NCI-H1436 treated with DMSO at 0.1 percent for 48 hours (cell line): ENCODE measurements at places on chromosomes 2 and 18.

DNA sequence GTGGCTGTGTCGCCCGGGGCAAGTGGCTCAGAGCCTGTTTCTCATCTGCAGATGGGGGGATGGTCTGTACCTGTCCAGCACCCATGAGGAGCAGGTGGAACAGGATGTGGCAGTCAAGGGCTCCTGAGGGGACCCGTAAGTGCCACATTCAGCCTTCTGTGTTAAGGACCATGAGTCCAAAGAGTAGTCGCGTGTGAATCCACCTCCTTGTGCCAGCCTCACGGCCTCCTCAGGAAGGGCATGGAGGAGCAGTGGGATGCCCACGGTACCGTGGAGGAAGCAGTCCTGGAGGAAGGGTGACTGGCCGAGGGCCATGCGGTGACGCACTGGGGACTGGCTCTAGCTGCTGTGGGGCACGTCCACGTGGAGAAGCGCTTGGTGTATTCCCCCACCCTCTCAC is 61.1 kb downstream of the ODC1 start:
- no peak for DNase-seq

- no peak for DNase-seq
Measured at GRCh38 chr2:147614471-147614870, 230.4 kb upstream of the ACVR2A start.

DNA sequence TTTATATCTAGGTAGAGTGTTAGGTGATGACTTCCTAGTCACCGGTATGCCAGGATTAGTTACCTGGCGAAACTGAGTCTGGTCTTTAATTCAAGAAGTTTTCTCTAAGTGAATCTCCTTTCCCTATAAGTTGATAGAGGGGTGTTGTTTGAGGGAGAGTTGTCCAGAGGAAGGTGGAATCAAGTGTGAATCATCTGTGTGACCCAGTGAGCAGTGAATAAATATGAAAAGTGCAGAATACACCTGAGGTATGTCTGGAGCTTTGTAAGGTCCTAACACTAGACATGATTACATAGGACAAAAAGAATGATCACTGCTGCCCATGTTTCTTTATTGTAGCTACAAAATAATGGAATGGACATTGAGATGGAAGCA is 11.2 kb downstream of the POU3F3 start:
- no peak for DNase-seq

DNA sequence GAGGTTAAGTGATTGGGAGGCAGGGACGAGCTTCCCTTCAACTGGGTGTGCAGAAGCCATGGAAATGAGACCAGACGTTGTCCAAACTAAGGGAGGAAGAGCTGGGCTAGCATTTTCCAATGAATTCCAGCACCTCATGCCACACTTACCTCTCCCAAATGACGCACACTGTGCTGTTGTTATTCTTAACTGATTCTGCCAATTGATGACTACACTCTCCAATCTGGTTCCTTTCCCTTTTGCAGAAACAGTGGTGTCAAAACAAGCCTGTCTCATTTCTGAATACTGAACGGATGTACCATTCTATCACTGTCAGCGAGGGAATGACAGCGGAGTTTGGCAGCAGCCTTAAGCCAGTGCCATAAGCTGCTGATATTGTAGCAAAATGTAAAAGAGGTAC is 380.5 kb upstream of the HNRNPA3 start:
- DNase-seq = no peak

GRCh38 chr18:45464619-45465018 is 150.7 kb upstream of the SLC14A2 start:
- DNase-seq = no peak

DNA sequence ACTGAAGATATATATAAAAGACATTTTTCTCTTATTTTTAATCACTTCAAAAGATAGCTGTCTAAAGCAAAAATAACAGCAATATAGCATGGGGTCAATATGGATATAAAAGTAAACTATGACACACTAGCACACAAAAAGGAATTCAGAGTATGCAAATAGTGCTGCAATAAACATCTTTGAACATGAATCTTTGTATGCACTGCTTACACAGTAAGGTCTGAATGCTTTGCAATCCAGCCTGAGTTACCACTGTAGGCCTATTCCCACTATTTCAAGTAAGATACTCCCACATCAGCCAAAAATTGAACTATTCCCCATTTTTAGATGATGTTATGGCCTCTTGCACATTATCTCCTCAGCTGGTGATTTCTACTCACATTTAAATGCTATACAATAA is 27.4 kb upstream of the ERCC3 start:
- no peak for DNase-seq

- DNase-seq = no peak
Measured at GRCh38 chr2:104840893-104841585, 12.9 kb upstream of the POU3F3 start.
